Retina (tissue), 1 donor: ENCODE measurements at places on chromosomes 4 and X.

DNA sequence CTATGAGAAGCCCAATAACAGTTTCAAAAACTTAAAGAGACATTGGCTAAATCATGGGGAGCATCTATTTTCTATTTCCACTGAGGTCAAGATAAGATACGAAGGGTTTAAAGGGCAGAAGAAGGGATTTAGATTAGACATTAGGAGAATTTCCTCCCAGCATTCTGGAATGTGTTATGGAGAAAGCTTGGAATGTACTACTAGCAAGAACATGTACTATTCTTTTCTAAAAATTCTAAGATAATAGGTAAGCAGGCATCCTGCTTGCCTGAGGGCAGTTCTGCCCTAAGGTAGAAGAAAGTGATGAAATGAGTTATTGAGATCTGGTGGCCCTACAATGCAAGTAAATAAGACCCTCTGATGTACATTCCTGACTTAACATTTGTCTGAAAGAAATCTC lies 279.2 kb downstream of the NR3C2 start:
- no peak for DNase-seq

DNA sequence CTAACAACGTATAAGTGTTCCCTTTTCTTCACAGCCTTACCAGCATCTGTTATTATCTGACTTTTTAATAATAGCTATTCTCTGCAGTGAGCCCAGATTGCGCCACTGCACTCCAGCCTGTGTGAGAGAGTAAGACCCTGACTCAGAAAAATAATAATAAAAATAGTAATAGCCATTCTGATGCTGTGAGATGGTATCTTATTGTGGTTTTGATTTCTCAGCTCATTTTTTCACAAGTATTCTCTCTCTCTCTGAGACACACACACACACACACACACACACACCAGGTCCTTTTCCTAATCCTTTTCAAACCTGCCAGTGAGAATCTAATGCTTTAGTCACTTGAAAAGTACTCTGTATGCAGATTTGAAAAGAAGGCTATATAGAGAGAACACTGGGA lies 89.8 kb downstream of the CHIC2 start:
- DNase-seq, result no peak

DNA sequence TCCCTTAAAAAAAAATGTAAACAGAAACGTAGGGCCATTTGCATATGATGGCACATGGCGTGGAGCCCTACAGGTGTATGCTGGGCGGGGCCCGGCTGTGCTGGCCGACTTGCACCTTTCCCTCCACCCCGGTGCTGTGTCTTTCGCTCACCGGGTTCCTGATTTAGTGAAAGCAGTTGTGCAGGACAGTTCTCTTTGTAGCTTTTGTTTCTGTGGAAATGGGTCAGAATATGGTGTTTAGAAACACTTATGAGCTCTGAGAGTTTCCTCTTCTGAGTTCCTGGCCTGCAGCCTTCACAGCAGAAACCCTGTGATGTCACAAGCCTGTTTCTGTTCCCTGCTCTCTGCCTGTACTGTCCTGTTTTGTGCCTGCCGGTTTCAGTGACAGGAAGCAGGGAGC lies 22.5 kb upstream of the MSANTD1 start:
- DNase-seq, result no peak

DNA sequence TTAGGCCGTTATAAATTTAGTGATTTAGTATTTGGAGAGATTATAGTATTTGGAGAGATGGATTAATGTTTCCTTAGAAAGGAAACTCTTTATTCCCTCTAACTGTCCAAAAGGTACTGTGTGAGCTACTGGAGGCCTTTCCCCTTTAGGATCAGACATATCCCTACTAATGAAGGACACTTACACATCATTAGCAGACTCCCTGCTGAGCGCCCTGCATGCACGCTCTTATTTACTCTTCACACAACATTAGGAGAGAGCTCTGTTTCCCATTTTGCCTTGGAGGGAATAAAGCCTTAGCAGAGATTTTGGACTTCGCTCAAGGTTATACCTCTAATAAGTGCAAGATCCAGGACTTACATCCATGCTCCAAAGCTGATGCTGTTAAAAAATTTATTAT lies 17.8 kb upstream of the STOX2 start:
- no peak for DNase-seq

- DNase-seq, result peak; percentile 83
Measured at GRCh38 chrX:115968436-115969252, 201.9 kb upstream of the AGTR2 start.

DNA sequence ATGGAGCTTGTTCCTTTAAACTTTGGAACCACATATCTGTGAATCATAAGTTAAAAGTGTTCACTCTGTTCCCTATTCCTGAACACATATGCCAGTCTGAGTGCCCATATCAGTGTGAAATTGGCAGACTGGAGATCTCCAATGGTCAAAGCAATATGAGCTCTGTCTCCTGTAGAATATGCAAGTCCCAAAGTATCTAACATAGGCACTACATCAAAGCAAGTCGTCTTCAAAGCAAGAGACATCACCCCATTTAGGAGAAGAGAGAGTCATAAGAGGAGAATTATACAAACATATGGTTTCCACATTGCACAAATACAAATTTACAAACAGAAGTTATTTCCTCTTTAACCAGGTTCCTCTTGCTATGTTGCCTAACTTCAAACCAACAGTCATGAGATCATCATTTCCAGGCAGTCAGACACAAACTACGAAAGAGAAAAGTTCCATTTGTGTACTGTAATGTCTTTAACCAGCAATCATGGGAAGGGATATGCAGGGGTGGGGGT lies 9.9 kb upstream of the GK start:
- no peak for DNase-seq

DNA sequence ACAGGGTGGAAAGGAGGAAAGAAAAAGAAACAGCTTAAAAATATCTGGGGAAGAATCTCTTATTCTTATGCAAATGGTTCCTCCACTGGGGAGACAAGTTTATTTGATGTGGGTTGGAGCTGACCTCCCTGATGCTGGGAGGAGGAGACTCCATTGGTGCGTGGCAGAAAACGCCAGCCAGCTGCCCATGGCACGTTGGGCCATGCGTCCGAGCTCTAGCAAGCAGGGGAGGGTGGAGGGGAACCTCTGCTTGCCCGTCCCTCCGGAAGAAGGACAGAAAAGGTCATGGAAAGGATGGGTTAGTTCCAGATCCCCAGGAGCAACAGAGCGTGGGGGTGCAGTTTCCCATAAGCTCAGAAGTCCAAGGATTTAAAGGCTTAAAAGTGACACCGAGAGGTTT lies 210.4 kb downstream of the KLHL4 start:
- no peak for DNase-seq

GRCh38 chr4:288891-289290 lies 16.4 kb downstream of the ZNF732 start:
- DNase-seq, result no peak

DNA sequence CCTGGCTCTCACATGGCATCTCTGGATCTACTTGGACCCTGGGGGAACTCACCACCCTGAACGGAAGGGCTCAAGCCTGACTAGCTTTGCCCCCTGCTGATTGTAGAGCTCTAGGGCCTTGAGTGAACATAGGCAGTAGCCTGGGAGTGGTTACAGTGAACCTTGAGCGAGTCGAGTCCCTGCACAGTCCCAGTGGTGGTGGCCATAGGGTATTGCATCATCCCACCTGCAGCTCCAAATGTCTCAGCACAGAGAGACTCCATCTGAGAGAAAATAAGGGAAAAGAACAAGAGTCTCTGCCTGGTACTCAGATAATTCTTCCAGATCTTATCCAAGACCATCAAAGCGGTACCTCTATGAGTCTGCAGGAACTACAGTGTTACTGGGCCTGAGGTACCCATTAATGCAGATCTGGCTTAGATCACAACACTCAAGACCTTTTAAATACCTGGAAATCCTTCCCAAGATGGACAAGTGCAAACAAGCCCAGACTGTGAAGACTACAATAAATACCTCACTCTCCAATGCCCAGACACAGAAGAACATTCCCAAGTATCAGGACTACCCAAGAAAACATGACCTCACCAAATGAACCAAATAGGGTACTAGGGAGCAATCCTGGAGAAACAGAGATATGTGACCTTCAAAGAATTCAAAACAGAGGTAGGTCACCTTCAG lies 167.5 kb upstream of the TET2 start:
- no peak for DNase-seq

DNA sequence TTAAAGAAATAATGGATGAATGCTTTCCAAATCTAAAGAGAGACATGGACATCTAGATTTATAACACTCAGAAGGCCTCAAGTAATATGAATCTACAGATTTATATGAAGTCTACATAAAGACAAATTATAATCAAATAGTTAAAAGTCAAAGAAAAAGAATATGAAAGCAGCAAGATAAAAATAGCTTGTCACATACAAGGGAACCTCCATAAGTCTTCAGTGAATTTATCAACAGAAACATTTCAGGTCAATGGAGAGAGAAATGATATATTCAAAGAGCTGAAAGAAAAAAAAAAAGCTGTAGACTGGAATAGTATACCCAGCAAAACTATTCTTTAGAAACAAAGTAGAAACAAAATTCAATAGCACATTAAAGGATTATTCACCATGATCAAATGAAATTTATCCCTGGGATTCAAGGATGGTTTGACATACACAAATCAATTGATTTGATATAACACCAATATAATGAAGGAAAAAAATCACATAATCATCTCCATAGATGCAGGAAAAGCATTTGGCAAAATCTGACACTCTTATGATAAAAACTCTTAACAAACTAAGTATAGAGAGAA lies 346.6 kb upstream of the PABPC4L start:
- DNase-seq, result no peak

DNA sequence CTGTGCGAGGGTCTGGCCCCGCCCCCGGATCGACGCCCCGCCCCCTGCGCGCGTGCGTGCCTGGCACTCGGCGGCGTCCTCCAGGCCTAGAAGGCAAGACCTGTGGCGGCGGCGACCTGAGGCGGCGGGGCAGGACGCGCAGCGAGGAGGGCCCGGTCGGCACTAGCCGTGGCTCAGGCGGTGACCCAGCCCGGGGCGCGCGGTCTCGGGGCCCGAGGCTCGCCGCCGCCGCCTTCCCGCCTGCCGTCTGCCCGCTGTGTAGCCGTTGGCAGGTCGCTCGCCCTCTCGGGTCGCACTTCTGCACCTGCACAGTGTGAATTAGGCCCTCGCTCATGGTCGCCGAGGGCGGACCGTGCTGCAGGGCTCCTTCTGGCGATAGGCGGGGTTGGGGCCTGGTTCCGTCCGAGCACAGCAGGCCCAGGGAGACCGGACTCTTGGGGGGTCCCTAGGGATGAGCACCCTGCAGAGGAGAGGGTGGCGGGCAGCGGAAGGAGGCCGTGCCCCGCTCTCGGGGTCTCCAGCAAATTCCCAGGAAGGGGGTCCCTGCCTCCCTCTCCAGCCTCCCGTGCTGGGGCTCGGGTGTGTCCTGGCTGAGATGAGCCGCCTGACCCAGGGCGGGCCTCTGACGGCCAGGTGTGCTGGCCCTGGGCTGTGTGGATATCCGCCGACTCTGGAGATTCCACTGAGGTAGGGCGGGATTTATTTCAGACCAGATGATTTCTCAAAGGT lies 557 bp upstream of the FAM53A start:
- DNase-seq, result no peak

DNA sequence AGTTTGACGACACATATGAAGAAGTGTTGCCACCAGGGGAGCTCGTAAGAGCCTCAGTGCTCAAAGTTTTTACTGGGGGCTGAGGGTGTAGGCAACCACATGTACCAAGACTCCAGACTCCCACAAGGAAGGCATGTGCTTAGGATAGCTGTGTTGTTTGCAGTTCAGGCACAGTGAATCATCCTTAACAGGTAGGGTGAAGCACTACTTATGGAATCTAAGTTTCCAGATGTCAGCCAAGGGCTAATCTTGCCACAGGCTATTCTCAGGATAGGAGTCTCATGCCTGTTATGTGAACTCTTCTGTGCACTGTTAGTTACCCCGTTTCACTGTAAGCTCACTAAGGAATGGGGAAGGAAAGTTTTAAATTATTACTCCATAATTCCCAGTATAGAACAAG lies 202.6 kb downstream of the TMA16 start:
- no peak for DNase-seq

DNA sequence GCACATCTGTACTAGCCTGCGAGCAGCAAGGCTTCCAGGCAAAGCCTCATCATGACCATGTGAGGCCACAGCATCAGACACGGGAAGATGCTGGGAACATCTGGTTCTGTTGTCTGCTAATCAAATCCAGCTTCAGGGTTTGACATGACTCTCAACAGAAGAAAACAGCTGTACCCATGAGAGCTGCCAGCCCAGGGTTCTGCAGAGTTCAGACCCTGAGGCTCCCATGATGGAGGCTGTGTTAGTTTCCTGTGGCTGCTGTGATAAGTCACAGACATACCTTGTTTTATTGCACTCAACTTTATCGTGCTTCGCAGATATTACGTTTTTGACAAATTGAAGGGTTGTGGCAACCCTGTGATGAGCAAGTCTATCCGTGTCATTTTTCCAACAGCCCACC lies 37.5 kb downstream of the JAKMIP1 start:
- no peak for DNase-seq

DNA sequence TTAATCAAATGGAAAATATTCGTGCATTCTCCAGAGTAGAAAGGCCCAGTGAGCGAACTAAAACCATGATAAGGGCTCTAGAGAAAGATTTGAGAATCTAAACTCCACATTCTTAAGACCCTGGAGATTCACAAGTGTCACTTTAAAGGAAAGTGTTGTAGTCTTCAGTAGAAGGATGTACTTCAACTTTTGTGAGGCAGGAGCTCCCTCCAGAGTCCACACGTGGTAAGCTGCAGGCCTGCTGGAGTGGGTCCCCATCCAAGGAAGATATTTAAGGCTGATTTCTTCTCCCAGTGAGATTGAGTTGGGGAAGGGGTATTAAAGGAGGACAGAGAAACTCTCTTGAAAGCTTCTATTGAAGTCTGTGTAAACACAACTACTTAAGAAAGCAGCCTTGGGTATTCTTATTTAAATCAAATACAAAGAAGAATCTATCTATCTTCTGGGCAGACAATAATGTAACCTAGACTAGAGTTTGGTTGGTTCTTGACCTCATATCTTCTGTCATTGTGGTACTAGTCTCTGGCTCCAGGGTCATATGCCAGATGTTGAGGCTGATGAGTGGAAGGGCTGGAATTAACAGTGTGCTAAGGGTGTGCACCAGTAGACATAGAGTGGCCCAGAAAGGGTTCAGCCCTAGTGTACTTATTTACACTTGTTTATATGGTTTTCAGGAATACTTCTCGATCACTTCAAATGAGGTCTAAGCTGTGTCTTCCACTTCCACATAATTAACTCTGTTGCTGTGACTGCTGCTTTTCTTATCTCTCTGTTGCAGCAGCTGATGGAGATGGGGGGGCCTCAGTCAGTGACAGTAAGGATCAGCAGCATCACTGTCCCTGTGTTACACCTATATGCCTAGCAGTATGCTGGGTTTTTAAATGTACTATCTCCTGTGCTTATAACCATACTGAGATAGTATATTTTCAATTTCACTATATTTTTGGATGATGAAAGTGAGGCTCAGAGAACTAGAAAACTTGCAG lies 76.1 kb downstream of the HMGB2 start:
- DNase-seq, result peak; percentile 65

DNA sequence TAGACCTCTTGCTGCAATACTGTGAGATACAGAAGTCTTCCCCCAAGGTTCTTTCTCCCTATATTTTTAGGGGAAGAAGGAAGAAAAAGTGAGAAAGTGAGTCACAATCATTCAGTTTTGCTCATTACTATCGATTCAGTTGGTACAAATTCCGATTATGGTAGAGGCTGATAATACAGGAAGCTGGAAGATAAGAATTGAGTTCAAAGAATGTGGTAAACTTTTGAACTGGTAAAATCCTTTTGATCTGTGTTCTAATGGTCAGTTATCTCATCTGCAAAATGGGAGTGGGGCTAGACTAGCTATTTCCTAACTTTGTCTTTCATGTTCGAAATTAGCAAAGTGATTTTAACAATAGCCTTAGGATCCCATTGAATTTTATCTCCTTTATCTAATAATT lies 101.4 kb upstream of the FAT1 start:
- DNase-seq, result no peak

- no peak for DNase-seq
Measured at GRCh38 chr4:183384516-183384915, 59.9 kb upstream of the CDKN2AIP start.
